ENCODE measurements at places on chromosomes 16 and 17.

DNA sequence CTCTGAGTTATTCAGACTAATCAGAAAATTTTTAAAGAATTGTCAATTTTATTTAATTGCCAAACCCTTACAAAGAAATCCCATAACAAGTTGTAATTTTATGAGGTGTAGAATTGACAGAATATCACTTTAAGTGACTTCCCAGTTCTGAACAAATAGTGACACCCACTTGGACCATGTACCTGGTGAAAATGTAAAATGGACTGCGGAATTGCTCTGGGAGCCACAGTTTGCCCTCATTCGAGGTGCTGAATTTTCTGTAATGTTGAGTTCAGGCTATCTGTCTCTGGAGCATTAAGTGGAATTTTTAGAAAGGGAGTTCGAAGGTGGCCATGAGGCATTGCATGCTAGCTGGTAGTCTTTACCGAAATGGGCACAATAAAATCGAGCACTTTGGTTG lies 5.1 kb downstream of the GNAO1 start:
- DNase-seq: no peak

DNA sequence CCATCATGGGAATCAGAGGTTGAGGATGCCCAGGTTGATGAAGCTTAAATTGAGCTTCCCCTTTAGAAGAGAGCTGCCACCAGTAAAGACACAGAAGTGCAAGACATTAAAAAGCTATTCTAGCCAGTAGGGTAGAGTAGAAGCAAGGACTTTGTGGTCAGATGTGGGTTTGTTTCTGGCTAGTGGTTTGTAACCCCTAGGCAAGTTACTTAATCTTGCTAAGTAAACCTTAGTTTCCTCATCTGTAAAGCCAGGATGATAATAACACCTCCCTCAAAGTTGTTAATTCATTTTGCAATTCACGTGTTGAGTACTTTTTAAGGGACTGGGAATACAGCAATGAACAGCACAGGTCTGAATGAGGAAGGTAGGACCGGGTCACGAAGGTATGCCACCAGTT lies 3.6 kb downstream of the SNTB2 start:
- no peak for DNase-seq

DNA sequence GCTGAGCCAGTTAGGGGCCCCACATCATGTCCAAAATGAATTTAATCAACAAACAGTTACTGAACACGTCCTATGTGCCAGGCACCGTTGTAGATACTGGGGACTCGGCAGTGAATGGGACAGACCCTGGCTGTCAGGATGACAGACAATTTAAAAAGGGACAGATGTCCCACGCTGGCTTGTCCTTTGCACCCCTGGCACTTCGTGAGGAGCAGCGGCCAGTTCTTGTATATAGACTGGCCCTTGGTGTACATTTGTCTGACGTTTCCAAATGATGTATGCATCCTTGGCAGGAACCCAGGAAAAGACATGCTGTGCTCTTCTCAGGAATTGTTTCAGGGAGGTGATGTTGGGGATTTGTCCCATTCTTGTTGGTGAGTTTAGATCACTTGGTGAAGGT lies 21.1 kb downstream of the IL4R start:
- DNase-seq: no peak

- peak; percentile 39 for DNase-seq
Observed at GRCh38 chr16:11349599-11350276, 4.5 kb downstream of the RMI2 start.

DNA sequence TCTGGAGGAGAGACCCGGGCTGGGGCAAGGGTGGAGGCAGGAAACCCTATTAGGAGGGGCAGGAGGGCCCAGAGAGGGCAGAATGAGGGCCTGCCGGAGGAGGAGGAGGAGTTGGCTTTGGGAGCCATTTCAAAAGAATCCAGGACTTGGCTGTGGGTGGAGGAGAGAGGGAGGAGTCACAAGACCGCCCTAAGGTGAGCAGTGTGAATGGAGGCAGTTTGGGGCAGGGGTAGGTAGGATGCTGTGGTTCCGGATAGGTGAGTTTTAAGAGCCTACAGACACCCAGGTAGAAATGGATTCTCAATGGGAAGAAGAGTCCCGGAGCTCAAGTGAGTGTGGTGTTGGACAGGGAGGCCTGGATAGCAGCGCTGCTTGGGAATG lies 80.3 kb downstream of the ARHGAP23 start:
- no peak for DNase-seq

All from epithelial cell of prostate (primary cell).